Femur (tissue), 1 donor: ENCODE measurements at places on chromosomes 5 and 9.

DNA sequence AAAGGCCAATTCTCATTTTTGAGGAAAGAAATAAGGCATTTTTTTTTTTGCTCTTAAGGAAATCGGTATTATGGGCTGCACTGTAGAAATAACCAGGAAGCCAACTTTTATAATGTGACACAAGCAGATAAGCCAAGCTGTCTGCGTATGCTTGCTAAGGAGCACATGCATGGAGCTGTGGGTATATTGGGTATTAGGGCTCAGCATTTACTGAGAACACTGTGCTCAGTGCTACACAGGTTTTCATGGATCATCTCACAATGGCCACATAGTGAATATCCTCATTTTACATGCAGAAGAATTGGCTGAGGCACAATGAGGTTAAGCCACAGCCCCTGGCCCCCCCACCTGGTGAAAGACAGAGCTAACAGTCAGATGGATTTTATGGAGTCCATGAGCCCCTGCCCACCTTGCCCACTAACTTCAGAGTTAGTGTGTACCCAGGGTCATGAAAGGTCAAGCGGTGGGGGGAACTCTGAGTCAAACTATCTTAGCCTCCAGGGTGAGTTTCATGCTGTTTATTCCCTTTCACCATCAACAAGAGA is 204.8 kb downstream of the SPATA31A6 start:
- no peak for DNase-seq

GRCh38 chr5:174531782-174532191 is 192.6 kb upstream of the MSX2 start:
- DNase-seq, result no peak

DNA sequence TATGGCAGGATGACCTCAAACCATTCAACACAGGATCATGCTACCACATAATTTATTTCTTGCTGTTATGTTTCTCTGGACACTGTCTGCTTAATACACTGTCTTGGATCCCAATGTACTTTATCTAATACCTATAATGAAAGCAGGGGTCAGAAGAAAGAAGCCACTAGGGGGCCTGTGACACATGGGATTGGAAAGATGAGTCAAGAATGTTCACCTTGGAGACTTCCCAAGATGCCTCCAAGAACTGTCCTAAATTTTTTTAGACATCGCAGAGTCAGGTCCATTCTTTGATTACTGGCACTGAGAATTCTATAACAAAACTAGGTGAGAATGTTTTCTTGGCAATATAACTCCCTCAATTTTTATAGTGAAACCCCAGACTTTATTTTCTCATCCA is 305.8 kb upstream of the SMARCA2 start:
- DNase-seq, result no peak

DNA sequence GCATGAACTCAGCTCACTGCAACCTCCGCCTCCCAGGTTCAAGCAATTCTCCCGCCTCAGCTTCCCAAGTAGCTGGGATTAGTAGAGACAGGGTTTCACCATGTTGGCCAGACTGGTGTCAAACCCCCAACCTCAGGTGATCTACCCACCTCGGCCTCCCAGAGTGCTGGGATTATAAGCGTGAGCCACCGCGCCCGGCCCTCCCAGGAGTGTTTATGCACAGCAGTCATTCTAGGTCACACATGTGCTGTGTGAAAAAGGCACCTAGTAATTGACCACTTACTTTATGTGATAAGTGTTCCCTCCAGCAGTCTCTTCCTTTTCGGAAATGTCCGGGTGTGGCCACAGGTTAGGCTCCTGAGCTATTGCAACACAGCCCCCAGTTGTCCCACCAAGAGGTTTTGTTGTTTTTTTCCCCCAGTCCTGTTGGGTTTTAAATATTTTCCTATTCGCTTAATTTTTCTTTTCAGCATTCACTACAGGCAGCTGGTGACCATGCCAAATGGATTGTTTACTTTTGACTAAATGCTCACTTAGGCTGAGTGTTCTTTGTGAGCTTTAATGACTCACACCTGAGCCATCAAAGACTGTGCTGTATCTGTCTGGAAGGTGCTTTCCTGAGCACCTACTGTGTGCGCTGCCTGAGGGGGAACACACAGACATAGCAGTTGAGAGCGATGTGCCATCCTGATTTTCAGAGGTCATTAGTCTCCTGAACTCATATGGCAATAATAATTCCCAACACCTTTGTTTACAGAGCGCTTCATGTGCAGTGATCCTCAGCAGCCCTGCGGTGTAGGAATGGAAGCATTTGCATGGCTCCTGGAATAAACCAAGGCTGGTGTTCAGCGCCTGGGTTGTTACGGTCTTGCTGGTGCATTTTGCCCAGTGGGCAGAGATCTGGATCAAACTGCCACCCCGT is 94.3 kb downstream of the MVB12B start:
- DNase-seq, result peak; percentile 7

GRCh38 chr5:71482132-71482531 is 26.7 kb downstream of the BDP1 start:
- DNase-seq, result no peak

GRCh38 chr5:33048315-33048714 is 337.2 kb downstream of the NPR3 start:
- no peak for DNase-seq

DNA sequence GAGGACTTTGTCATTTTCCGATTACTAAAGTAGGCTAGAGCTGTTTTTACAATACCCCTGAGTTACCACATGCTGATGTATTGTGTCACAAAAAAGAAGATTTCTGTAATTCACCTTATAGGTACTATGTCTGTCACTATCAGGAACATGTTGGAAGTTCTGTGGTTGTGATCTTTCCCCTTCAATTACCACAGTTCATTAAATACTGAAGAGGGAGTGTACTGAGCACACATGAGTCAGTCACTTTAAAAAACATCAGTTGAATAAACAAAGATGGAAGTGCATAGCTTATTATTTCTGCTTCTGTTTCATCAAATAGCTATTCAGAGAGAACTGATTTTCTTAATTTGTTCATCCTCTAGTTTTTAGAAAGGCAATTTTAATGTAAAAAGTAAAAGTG is 31.7 kb downstream of the AP3S1 start:
- no peak for DNase-seq

- DNase-seq, result no peak
These were observed 1.7 kb upstream of the AGTPBP1 start for GRCh38 chr9:85743275-85744128.

- no peak for DNase-seq
These were observed 1259.0 kb upstream of the C9orf72 start for GRCh38 chr9:28832168-28832770.

GRCh38 chr5:76401801-76402250 is 1.3 kb upstream of the IQGAP2 start:
- DNase-seq, result peak; percentile 28

DNA sequence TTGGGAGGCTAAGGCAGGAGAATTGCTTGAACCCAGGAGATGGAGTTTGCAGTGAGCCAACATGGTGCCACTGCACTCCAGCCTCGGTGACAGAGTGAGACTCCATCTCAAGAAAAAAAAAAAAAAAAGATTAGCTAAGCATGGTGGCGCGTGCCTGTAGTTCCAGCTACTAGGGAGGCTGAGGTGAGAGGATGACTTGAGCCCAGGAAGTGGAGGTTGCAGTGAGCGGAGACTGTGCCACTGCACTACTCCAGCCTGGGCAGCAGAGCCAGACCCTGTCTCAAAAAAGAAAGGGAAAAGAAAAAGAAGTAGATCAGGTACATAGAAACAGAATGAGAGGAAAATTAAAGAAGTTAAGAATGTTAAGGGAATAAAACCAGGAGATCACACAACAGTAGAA is 927.1 kb upstream of the DMAC1 start:
- DNase-seq, result no peak

DNA sequence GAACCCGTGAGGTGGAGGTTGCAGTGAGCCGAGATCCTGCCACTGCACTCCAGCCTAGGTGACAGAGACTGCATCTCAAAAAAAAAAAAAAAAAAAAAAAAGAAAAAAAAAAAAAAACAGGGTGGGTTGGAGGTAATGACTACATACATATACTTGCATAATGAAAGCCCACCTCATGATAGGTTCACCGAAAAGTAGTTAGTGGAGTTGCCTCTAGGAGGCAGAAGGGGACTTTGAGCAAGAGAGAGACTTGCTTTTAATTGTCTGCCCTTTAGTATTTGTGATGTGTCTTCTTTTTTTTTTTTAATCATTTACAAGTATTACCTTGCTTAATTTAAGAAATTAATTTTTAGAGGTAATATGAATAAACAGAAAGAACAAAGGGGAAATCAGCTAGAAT is 99.8 kb downstream of the PPARGC1B start:
- no peak for DNase-seq

- DNase-seq, result no peak
These were observed 244.4 kb upstream of the ADRA1B start for GRCh38 chr5:159671886-159672285.

DNA sequence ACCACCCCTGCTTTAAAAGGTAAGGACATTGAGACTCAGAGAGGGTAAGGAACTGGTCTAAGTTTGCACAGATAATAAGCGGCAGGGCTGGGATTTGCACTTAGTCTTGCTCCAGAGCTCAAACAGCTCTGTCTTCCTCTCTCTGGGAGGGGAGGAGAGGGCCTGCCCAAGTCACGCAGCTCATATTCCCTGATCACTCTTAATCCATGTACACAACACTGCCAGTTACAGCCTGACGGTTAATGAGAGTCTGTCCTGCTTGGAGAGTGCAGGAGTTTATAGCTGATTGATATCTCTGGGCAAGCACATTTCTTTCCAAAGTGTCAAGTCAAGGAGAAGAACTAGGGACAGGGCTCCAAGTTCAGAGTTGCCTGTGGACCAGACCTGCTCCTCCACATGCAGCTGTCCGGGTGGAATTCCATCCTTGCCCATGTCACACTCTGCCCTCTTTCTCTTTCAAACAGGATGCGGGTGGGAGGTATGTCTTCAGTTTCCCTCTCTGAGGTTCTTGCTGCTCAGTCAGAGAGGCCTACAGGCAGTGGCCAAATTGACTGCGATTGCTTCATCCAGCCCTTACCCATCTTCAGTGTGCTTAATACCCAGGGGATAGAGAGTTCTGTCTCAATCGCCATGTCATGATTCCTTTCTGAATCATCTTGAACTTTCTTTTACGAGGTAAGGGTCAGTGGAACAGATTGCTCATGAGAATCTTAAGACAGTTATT is 54.5 kb downstream of the GALNT12 start:
- DNase-seq, result no peak

- DNase-seq, result no peak
These were observed 106.2 kb upstream of the TXNDC8 start for GRCh38 chr9:110443866-110444220.

DNA sequence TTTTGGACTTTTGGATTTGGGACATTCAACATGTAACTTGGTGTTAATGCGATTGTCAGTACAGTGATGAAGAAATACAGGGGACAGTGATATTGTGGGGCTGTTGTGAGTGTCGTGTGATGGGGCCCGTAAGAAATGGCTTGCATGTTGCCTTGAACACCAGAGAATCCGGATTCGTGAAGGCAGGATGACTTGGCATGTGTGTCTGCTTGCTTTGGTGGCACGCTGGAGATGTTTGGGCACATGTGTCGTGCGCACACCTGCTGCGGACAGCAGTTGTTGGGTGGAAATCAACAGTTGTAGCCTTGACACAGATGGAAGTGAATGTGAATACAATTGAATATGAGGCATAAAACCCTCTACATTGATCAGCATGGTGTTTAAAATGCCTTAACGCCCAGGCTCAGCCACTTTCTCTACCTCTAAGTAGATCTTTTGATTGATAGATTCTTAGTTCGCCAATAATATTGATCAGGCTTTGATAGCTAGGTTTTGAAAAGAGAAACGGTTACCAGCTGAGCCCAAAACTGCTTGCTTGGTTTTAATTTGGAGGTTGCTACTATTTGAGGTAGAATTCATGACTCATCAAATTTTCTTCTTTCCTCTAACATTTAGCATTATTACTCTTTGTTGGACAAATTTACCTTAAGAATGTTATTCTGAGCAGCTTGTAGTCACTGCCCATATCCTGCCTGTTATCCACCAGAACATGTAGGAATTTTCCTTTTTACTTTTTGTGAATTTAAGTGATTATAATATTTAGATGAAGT is 94.4 kb downstream of the TRIO start:
- no peak for DNase-seq

DNA sequence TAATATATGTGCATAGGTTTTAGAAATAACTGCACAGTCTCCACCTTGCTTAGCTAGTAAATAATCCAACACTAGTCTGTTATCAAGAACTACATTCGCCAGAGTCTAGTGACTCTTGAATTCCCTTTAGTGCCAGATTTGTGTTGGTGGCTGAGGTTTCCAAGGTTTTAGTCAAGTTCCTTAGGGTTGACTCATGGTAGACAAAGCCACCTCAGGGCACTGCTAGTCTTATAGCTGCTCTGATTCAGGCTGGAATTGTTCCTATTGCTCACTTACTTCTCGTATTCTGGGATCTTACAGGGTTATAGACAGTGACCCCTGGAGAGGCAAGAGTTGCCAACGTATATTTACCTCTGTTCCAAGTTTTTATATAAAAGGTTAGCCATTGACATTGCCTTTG is 1369.8 kb upstream of the CDH9 start:
- DNase-seq, result no peak

- DNase-seq, result no peak
These were observed 349.6 kb downstream of the PDE4D start for GRCh38 chr5:59543821-59544442.

GRCh38 chr5:64312491-64312890 is 146.8 kb downstream of the RNF180 start:
- no peak for DNase-seq

GRCh38 chr5:150263801-150264621 is 25.6 kb downstream of the CAMK2A start:
- DNase-seq, result peak; percentile 62

GRCh38 chr5:56783261-56783660 is 32.1 kb upstream of the MAP3K1 start:
- no peak for DNase-seq
